SJSA1 (cell line): ENCODE measurements at places on chromosomes 4 and X.

DNA sequence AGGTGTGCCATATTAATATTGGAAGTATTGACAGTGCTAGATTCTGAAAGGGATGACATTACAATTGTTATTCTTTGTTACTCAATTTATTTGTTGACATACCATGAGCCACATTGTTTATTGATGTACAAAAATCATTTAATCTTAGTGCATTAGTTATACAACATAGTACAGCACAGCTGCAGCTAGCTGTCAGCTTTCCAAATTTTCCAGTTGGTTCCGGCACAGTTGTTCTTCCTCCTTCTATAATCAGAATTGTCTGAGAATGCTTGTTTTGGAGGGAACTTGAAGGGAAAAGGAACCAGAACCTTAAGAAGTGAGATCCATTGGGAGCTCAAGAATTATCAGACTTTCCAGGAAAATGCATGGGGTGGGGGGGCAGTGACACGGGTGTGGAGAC is 281.4 kb downstream of the ZIC3 start:
- H3K27me3 ChIP-seq = no peaks in the 10 kb centered on the region
- no peak overlapping the region for H3K4me3 ChIP-seq
- H3K27ac ChIP-seq = no peak overlapping the region
- no peaks in the 10 kb centered on the region for H3K4me1 ChIP-seq

- H3K27me3 ChIP-seq = no peaks in the 10 kb centered on the region
- peaks cover 74% of the 10 kb centered on the region for H3K36me3 ChIP-seq
- peak overlapping the region; percentile 92 for H3K4me3 ChIP-seq
Measured at GRCh38 chr4:76950052-76950955, 752 bp downstream of the SEPTIN11 start.

DNA sequence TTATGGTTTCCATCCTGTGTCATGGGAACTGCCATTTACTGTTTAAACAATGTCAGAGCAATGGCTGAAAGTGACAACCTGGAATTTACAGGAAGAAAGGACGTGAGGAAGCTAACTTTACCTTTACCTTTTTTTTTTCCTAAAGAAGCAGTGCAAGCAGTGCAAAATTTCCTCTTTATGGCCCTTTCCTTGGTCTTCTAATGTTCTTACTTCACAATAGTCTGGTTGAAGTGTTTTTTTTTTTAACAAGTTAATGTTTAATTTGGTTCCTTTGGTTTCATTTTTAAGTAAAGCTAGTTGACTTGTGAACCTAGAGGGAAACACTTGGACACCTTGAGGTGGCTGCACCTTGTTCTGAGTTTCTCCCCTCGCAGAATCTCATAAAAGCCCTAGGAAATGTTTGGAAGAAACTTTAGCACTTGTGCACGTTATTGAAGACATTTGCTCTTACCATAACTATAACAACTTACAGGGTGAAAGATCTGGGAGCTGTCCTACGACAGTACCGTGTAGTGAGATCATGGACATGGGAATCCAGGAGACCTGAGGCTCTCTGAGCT is 1.8 kb downstream of the SGMS2 start:
- 0 out of 2 replicates have a peak, but pooled peaks cover 4% of the 10 kb centered on the region for H3K27me3 ChIP-seq
- peaks cover 17% of the 10 kb centered on the region for H3K4me1 ChIP-seq
- no peak overlapping the region for H3K4me3 ChIP-seq
- no peak overlapping the region for H3K27ac ChIP-seq
- H3K36me3 ChIP-seq = peaks cover 2% of the 10 kb centered on the region; the same call in 1 of the 2 replicates
- no peak for DNase-seq

DNA sequence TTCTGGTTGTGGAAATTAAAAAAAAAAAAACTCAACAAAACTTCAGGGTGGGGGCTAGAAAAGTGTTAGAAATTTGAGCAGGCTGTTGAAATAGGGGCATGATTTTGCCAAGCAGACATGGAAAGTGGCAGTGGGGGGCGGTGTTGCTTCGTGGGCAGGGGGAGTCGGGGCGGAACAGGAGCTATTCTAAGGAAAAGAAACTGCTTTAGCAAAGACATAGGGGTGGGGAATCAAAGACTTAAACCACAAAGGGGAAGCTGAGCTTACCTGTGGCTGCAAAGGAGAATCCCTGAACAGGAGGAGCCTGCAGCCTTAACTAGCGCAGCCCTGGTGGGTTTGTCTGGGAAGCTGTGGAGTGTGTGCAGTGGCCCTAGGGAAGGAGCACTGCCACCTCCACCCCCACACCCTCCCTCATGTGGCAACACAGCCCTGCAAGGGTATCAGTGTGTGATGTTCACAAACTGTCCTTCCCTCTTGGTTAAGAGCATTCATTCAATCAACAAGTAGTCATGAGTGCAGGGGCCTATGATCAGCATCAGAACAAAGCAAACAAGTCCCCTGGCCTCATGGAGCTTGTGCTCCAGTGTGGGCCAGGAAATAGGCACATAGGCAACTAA is 20.5 kb downstream of the SEL1L3 start:
- H3K4me3 ChIP-seq = no peak overlapping the region
- no peaks in the 10 kb centered on the region for H3K27me3 ChIP-seq
- DNase-seq = no peak
- H3K36me3 ChIP-seq = no peaks in the 10 kb centered on the region

GRCh38 chr4:152094970-152095700 is 334.3 kb upstream of the GATB start:
- no peaks in the 10 kb centered on the region for H3K27me3 ChIP-seq
- no peaks in the 10 kb centered on the region for H3K36me3 ChIP-seq

DNA sequence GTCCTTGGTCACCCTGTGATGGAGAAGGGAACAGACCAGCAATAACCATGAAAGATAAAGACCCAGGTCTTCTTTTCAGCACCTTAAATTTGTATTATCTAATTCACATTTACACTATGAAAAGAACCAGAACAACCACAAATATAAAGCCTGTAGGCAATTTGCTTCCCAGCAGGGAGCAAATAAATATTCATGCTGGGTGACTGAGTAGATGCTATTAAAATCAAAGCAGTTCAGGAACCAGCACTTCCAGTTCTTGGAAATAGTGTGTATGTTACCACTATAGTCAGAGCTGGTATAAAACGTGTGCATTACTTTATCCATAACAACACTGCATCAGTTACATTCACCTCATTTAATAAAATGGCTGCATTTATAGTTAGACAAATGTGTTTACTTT is 177.8 kb upstream of the ETNPPL start:
- no peak overlapping the region for H3K27ac ChIP-seq
- no peaks in the 10 kb centered on the region for H3K27me3 ChIP-seq
- H3K4me1 ChIP-seq = peaks cover 7% of the 10 kb centered on the region; the same call in 1 of the 2 replicates
